Diencephalon (tissue), 1 donor: ENCODE measurements at places on chromosomes 11 and 22. TPM values are rescaled to one million over a fixed set of nuclear protein-coding genes. Genes with fewer than 3 reads are reported as not detected.

Gene OR6A2
- 1.8 TPM for total RNA-seq

Gene OR56A1
- total RNA-seq: 0.23 TPM

Gene MYRF
- total RNA-seq: 2.8 TPM

Gene PANX3
- not detected for total RNA-seq

Gene C22orf31
- total RNA-seq: not detected

Gene KIF18A
- 6.9 TPM for total RNA-seq

Gene SCGB2A2
- total RNA-seq: not detected

Gene UPB1
- 0.46 TPM for total RNA-seq

Gene HTATIP2
- 5.1 TPM for total RNA-seq

Gene GNB1L
- 2.5 TPM for total RNA-seq

Gene GLYATL1B
- not detected for total RNA-seq

Gene OR4B1
- not detected for total RNA-seq

Gene EFCAB6
- 12.0 TPM for total RNA-seq

Gene BTG4
- total RNA-seq: not detected

Gene PHOX2A
- not detected for total RNA-seq

Gene OR8G5
- total RNA-seq: not detected

Gene TRIM51
- not detected for total RNA-seq

Gene TRIM48
- total RNA-seq: not detected

Gene PRG3
- not detected for total RNA-seq

Gene THY1
- 60.9 TPM for total RNA-seq

Gene YAP1
- total RNA-seq: 33.9 TPM

Gene TMEM123
- total RNA-seq: 152 TPM

Gene SLC1A2
- total RNA-seq: 274 TPM

Gene PKP3
- total RNA-seq: 0.69 TPM

Gene OR52H1
- 0.69 TPM for total RNA-seq

Gene ADAMTS8
- 2.5 TPM for total RNA-seq
